T-helper 22 cell (primary cell): ENCODE measurements at places on chromosomes 1 and 21.

- no peak for DNase-seq
Measured at GRCh38 chr1:109138358-109138757, 24.4 kb downstream of the ELAPOR1 start.

- DNase-seq: no peak
Measured at GRCh38 chr1:239493811-239494414, 107.5 kb downstream of the CHRM3 start.

- DNase-seq: no peak
Measured at GRCh38 chr1:202197653-202198365, 4.2 kb downstream of the LGR6 start.

- no peak for DNase-seq
Measured at GRCh38 chr1:41626616-41627375, 142.3 kb upstream of the EDN2 start.

- DNase-seq: no peak
Measured at GRCh38 chr21:42403611-42404231, at the start of gene UBASH3A. Gene UBASH3A (plus strand): TSS chr21:42403902. CDS start chr21:42403946, 44 bp downstream.

DNA sequence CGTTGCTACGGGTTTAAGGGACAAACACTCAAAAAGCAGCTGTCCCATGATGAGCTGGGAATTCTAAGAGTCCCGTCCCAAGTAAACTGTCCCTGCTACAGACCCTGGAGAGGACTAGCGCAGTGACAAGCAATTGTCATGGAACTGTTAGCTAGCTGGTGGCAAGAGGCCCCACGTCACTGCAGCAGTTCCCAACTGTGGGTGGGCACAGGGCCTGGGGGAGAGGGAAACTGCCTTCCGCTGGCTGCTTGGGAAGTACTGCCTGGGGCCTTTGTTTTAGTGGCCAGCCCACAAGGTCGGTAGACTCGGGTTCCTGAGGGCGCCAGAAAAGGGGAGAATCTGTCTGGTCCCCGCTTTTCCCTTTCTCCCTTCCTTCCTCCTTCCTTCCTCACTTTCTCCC is 97.4 kb downstream of the LACTBL1 start:
- DNase-seq: no peak

DNA sequence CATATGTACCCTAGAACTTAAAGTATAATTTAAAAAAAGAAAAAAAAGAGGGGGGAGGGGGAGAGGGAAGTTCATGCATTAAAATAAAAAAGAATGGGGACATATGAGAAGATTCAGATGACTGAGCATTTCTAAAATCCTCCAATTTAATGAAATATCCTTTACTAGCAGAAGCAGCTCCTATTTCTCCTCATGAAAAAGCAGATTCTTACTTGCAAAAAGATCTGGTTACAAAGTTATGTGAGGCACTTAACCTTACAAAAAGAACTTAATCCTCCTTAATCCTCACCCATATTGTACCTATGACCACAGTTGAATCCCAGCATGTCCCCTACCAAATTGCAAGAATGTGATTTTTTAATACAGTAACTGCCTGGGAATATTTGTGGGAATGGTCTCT is 298.5 kb downstream of the SRGAP2C start:
- no peak for DNase-seq
